ENCODE measurements at places on chromosomes 1 and 21.

DNA sequence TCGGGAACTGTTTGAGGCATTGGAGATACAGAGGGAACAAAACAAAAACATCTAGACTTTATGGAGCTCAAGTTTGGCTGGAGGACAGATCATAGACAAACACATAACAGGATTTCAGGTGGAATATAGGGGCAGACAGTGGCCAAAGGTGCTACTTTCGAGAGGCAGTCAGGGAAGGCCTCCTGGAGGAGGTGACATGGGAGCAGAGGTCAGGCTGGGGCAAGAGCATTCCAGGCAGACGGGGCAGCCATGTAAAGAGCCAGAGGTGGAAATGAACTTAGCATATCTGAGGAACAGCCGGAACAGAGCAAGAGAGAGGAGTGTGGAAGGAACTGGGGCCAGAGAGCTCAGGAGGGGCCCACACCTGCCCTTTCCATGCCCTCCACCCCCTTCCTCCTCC is 122.3 kb downstream of the DMRTB1 start:
- no peak for DNase-seq

DNA sequence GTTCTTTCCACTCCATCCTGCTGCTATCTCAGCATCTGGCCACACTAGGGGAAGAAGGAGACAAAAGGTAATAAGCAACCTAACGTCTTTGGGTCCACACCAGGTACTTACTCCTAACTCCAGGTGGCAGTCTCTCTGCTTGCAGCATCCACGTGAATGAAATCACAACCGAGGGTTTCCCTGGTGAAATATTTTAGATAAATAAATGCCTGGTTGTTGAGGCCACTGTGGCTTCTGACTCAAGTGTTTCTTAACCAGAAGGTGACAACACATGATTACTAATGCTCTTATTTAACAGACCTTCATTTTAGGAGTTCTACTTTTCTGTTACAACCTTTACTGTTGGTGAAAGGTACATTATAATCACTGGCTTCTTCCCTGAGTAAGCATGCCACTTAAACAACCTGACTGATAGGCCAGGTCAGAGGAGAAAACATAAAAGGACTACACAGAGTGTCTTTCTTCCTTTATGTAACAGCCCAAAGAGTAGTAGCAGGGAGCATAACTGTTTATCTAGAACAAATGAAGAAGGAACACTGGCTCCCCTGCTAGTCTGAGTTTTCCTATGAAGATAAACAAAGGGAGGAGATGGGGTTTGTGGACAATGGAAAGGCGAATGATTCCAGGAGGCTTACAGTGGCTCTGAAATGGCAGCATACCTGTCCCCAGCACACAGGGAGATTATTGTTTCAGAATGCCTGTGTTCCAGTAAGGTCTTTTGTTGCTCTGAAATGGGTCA is 59.9 kb downstream of the SYT6 start:
- peak; percentile 25 for DNase-seq

DNA sequence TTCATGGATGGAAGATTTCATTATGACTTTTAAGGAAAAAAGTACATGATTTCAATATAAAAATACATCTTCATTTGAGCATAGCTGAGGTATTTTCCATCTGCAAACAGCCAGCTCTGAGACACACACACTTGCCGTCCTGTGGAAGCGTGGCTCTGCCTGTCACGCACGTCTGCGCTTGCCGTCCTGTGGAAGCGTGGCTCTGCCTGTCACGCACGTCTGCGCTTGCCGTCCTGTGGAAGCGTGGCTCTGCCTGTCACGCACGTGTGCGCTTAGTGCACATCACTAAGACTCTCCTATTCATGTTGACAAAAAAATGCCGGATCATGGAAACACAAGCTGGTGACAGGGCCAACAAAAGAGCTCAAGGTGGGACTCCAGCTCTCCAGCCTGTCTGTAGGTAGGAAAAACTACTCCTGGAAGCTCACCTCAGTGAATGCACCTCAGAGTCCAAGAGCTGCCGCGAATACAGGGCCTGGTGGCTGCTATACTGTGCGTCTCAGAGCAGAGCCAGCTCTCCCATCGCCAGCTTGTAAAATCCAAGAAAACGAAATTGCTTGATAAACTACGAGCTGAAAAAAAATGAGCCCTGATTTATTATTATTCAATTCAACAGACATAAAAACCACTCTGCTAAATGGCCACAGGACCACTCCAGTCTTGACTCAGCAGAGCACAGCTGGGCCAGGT is 69.3 kb downstream of the SLC37A1 start:
- DNase-seq = no peak

- no peak for DNase-seq
Observed at GRCh38 chr1:24849672-24850295, 80.3 kb downstream of the RUNX3 start.

DNA sequence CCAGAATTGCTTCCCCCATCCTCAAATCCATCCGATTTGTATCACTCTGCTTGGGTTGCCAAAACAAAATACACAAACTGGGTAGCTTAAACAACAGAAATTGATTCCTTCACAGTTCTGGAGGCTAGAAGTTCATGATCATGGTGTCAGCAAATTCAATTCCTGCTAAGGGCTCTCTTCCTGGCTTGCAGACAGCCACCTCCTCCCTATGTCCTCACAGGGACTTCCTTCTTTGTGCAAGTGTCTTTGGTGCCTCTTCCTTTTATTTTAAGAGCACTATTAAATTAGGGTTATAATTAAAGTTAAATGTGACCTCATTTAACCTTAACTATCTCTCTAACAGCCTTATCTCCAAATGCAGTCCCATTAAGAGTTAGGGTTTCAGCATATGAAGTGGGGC is 112.8 kb downstream of the PLPP3 start:
- no peak for DNase-seq

DNA sequence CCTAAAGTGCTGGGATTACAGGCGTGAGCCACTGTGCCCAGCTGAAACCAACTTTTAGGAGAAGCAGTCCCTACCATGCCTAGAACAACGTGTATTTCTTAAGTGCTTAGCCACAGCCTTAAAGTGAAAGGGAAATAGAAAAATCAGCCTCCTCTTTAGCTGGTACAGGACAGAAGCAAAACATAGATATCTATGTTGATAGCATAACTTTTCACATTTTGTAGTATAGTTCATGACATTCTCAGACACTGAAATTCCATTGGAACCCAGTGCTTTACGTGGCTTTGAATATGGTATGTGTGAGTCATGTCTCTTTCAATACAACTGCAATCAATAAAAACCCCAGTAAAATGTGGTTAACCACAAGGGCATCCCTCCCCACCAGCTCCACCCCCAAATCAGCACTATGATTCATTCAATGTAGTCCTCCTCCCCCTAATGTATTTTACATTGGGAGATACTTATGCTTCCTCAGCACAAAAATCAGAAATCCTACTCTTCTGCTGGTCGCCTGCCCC is 32.1 kb downstream of the TGFB2 start:
- no peak for DNase-seq

DNA sequence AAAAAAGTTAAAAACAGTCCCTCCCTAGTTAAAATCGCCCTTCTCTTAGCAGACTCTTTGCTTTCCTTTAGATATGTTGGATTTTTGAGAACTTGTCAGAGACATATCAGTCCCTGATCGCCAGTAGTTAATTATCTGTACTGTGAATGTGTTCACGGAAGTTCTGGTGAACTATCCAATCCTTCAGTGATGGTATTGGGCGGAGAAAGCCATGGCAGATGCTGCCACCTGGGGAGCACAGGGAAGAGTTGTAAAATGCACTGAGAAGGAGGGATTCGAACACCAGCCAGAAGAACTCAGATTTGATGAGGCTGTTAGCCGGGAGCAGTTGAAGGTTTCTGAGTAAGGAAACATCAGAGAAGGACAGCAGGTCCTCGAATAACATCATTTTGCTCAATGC is 17.5 kb upstream of the KIF14 start:
- no peak for DNase-seq

GRCh38 chr1:68706639-68707317 is 209.9 kb upstream of the DEPDC1 start:
- DNase-seq = no peak

DNA sequence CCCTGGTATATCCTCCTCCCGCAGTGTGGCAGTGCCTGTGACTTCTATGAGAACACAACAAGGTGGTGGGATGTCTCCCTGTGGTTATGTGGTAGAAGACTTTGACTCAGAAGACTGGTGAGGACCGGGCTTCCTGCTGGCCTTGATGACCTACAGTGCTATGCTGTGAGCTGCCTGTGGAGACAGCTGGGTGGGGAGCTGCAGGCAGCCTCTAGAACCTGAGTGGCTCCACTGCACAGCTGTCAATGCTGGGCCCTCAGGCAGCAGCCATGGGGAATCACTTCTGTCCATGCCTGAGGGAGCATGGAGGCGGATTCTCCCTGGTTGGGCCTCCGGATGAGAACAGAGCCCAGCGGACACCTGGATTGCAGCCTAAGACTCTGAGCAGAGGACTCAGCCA is 14.9 kb downstream of the SLC1A7 start:
- DNase-seq = no peak

GRCh38 chr1:117659550-117660270 is 53.9 kb downstream of the TENT5C start:
- DNase-seq = no peak

- DNase-seq = no peak
Observed at GRCh38 chr1:107806902-107807301, 158.1 kb downstream of the VAV3 start.

- no peak for DNase-seq
Observed at GRCh38 chr1:204201348-204202040, 5.2 kb upstream of the KISS1 start.

GRCh38 chr1:14285238-14285637 is 313.2 kb upstream of the KAZN start:
- no peak for DNase-seq

- DNase-seq = peak; percentile 23
Observed at GRCh38 chr1:186424539-186424938, 36.4 kb downstream of the PDC start.
